ENCODE measurements at places on chromosomes 6 and 20.

DNA sequence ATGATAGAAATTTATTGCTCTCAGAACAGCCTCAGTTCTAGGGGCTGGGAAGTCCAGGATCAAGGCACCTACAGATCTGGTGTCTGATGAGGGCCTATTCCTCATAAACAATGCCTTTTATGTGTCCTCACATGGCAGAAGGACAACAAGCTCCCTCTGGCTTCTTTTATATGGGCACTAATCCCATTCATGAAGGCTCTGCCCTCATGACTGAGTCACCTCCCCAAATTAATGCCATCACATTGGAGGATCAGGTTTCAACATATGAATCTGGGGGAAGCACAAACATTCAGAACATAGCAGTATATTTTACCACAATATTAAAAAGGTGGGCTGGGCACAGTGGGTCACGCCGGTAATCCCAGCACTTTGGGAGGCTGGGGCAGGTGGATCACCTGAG is 58.5 kb upstream of the CCN6 start:
- DNase-seq: no peak

GRCh38 chr20:45500022-45500421 is 15.4 kb downstream of the SPINT3 start:
- no peak for DNase-seq

DNA sequence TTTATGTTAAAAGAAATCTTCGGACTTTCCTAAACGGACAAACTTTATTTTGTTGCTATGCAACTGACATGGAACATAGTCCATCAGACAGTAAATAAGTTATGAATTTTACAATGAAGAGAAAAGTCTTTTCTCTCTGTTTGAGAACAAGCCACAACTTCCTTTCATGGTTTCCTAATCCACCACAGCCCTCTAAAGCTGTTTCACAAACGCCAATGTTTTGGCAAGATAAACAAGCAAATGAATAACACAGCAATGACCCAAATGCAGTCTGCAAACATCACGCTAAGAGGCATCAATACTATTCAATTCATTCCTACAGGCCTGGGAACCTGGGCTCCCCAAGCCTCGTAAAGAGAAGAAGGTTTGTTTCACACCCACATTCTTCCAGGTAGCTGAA is 60.4 kb downstream of the HAO1 start:
- DNase-seq: peak; percentile 49

DNA sequence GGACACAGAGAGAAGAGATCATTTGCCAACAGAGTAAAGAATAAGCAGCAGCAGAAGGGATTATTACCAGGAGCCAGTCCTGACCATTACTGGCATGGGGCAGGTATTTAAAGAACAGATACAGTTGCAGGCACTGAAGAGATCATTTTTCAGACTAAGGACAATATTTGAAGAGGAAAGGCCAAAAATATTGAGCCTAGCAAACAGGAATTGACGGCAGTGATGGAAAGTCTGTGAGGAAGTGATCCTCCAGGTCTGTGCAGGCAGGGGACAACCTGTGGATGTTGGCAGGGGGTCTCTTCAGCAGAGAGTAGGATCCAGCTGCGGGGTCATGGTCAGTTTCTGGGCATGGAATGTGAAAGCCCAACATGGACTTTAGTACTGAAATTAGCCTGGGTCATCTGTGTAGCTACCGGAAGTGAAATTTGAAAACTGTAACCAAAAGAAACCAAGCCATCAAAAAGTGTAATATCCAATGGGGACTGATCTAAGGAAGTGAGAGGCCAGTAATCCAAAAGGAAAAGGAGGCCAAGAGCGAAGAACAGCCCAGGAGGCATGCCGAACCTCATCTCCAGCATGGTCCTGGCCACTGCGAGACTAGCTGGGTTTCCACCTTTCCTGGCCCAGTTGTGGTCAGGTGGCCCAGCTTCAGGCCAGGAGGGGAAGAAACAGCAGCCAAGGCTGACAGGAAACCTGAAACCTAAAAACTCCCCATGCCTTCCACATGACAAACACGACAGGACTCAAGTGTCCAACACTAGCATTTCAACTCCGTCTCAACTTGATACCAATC is 115.1 kb upstream of the TNFAIP3 start:
- no peak for DNase-seq

DNA sequence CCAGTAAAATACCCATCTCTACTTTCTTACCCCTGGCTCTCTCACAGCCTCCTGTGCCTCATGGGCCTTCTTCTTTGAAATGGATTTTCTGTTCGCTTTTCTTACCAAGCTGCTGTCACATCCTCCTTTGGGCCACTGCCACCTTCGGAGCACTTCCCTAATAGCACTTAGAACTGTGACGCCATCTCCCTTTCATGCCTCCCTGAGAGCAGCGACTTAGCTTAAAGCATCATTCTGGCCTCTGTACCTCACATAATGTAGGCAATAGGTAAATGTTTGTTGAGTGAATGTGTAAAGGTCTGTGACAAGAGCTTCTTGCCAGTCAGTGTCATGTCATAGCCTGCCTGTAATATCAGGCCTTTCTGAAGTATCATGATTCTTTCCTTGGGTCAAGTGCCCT is 78.8 kb downstream of the ADGRG6 start:
- no peak for DNase-seq

DNA sequence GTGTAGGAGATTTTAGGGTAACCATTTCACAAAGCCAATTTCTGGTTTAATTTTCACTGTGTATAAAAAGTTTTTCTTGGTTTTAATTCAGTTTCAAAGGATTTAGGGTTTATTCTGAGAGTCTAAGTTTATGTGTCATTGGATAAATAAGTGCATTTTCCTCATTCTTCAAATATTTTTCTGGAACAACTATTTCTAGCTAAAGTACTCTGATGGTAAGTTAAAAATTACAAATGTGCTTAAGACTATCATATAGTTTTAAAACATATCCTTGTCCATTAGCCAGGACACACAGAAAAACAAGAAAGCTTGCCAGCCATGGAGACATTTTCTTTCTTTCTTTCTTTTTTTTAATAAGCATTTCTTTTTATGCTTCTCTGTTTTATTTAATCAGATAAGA is 333.0 kb downstream of the RFPL4B start:
- no peak for DNase-seq

GRCh38 chr6:92589996-92590395 is 829.4 kb downstream of the EPHA7 start:
- DNase-seq: no peak

DNA sequence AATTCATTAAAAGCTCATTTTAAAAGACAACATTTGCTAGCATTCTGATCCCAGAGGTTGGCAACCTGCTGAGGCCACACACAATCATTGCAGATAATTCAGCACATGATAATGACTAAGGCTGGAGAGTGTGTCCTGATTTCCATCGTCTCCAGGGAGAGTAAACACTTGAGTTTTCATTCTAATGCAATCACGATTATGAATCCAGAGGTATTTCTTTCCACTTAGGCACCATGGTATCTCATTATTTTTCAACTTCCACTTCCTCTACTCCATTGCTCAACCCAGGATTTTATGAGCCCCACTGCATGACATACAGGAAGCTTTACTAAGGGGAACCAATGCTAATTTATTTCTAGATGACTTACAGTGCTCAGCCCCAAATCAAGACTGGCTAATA is 273.8 kb upstream of the AGPAT4 start:
- no peak for DNase-seq

DNA sequence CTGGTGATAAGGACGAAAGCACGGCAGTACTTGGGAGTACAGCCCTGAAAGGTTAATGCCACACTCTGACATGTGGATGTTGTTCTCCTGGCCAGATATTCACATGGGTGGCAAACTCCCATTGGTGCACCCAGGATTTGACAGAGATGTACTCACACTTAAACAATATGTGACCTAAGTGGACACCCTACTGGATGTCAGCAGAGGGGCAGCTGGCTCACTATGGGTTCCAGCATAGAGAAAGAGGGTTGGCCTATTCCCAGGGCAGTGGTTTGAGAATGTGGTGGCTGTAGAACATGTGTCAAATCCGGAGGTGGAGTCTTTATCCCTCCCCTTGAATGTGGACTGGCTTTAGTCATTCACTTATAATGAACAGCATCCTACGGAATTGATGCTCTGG is 333.2 kb downstream of the DHX35 start:
- DNase-seq: no peak

DNA sequence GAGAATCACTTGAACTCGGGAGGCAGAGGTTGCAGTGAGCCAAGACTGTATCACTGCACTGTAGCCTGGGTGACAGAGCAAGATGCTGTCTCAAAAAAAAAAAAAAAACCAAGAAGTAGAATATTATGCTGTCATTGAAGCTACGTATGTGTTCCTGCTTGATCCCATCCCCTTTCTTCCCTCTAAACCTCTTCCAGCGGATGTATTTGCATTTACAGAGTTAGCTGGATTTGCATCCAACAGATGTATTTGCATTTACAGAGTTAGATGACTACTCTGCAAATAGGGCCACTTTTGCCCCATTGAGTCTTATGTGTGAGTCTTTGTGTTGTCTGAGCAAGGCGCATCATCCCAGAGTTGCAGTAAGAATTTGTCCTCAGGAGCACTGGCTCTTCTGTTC is 24.9 kb upstream of the IPCEF1 start:
- DNase-seq: no peak

- peak; percentile 39 for DNase-seq
Measured at GRCh38 chr6:44431118-44431725, 43.7 kb downstream of the CDC5L start.

DNA sequence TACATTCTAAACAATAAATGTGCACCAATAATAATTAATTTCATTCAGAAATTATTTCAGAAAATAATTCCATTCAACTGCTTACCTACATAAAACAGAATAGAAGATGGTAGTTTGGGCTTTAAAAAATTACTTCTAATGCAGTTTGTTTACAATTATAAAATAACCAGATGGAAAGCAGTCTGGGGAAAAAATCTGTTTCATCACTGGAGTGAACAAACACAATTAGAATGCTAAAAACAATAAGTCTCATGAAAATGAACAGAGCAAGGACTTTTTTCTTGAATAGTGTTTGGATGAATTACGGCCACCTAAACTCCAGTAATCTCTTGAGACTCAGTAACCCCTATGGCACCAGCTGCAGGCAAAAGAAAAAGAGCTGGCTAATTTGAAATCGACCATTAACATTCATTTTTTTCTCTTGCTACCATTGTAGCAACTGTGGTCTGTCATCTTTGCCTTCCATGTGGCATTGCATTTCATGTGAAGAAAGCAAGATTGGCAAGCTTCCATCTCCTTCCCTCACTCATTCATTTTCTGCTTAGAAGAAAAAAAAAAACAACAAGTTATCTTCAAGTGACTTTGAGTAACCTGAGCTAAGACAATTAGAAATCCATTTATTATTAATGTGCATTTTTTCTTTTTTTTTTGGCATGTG is 88.4 kb upstream of the CEP85L start:
- no peak for DNase-seq

GRCh38 chr6:114020196-114020595 is 49.2 kb upstream of the HDAC2 start:
- DNase-seq: no peak

DNA sequence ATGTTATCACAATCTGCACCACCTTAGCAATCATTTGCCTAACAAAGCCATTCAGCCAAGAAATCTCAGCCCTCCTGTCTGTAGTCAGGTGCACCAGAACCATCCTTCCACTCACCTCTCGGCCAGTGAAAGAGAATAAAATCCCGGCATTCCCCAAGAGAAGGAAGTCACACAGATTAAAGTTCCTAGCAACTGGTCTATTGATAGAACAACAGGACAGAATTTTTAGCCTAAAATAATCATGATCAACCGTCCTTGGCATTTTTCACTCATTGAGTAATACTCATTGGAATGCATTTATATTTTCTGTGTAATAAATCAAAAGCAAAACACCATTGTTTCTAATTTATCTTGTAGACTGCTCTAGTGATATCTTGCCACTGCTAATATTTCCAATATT is 85.7 kb upstream of the CDH4 start:
- no peak for DNase-seq

DNA sequence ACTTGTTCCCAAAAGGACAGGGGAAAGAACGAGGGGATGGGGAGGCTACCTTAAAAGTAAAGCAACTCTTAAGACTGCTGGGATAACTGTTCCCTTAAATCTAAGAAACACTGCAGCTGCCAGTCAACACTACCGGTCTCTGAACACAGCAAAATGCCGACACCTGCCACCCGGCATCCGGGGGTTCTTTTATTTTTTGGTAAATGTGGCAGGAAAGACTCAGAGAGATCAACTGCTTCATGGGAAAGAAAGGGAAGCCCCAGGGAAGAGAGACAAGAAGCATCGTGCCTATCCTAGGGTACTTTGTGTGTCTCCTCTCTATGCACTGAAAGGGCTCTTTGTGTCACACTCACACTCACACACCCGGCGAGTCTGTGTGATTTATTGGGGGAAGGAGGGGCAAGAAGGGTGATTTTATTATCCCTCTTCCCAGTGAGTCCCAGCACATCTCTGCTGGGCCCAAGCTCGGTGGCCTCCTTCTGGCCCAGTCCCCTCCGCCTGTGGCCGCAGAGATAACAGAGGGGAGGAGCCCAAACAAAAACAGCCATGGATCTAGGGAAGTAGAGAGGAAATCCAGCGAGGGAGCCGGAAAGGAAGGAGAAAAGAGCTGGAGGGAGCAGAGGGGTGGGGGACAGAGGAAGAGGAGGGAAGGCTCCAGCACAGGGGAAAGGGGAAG is 1.4 kb downstream of the FYN start:
- no peak for DNase-seq

GRCh38 chr6:170313716-170314295 is 7.2 kb downstream of the FAM120B start:
- DNase-seq: no peak

- DNase-seq: no peak
Measured at GRCh38 chr6:169824848-169825557, 73.6 kb downstream of the ERMARD start.

GRCh38 chr6:82951935-82952334 is 113.7 kb downstream of the UBE3D start:
- no peak for DNase-seq
